Mesenchymal stem cell (in vitro differentiated cells and primary cell): ENCODE measurements at places on chromosomes 12 and 14.
A peak's percentile ranks its signal among the peaks of the same experiment; 100 is the strongest.

DNA sequence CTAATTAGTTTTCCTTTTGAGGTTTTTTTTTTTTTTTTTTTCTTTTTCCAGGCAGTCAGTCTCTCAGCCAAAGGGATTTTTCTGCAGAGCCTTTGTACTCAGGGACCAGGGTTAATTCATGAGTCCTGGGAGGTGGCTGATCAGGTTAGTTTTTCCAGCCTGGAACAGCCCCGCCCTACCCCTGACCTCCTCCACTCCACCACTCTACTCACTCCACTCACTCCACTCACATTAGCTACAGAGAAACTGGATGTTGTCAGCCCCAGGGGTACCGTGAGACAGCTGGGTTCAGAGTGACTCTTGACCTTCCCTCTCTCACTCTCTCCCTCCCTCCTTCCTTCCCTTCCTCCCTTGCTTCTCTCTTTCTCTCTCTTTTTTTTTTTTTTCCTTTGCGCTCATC, 161.0 kb downstream of the CRADD start:
- H3K4me3 ChIP-seq, result no peak overlapping the region
- H3K27ac ChIP-seq, result no peak overlapping the region
- no peak for DNase-seq
- no peaks in the 10 kb centered on the region for H3K36me3 ChIP-seq
- no peaks in the 10 kb centered on the region for H3K4me1 ChIP-seq
- H3K27me3 ChIP-seq, result no peaks in the 10 kb centered on the region

GRCh38 chr12:47841910-47842309, 22.2 kb upstream of the HDAC7 start:
- peaks cover 3% of the 10 kb centered on the region for H3K27me3 ChIP-seq
- H3K4me1 ChIP-seq, result peaks cover 16% of the 10 kb centered on the region
- no peak overlapping the region for H3K4me3 ChIP-seq
- peaks cover 13% of the 10 kb centered on the region for H3K36me3 ChIP-seq
- DNase-seq, result peak; percentile 67

GRCh38 chr12:46357438-46358324, 14.9 kb downstream of the SLC38A2 start:
- no peak overlapping the region for H3K4me3 ChIP-seq
- H3K27ac ChIP-seq, result peak overlapping the region; percentile 19
- peaks cover 48% of the 10 kb centered on the region for H3K36me3 ChIP-seq
- no peaks in the 10 kb centered on the region for H3K4me1 ChIP-seq
- no peaks in the 10 kb centered on the region for H3K27me3 ChIP-seq

GRCh38 chr14:95046711-95047681, 110.3 kb downstream of the DICER1 start:
- peak; percentile 3 for DNase-seq
- H3K27me3 ChIP-seq, result peaks cover 32% of the 10 kb centered on the region
- H3K4me3 ChIP-seq, result no peak overlapping the region
- H3K36me3 ChIP-seq, result no peaks in the 10 kb centered on the region
- H3K27ac ChIP-seq, result no peak overlapping the region

DNA sequence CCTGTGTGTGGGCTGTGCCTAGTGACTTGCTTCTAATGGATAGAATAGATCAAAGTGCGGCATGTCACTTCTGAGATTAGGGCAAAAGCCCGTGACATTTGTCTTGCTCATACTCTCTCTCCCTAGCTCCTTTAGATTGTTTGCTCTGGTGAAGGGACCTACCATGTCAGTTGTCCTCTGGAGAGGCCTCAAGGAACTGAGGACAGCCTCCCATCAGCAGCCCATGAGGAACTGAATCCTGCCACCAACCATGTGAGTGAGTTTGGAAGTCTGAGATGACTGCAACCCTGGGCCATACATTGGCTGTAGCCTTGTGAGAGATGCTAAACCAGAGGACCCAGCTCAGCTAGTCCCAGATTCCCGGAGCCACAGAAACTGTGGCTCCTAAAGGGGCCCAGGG, 101.6 kb upstream of the ESRRB start:
- H3K4me1 ChIP-seq, result no peaks in the 10 kb centered on the region
- DNase-seq, result no peak
- H3K27me3 ChIP-seq, result peaks cover 38% of the 10 kb centered on the region
- no peaks in the 10 kb centered on the region for H3K36me3 ChIP-seq
- no peak overlapping the region for H3K4me3 ChIP-seq

- no peaks in the 10 kb centered on the region for H3K4me1 ChIP-seq
- DNase-seq, result peak; percentile 23
- no peak overlapping the region for H3K27ac ChIP-seq
- no peaks in the 10 kb centered on the region for H3K27me3 ChIP-seq
- no peaks in the 10 kb centered on the region for H3K36me3 ChIP-seq
These were observed 53.8 kb upstream of the USP44 start for GRCh38 chr12:95605087-95605486.

GRCh38 chr12:130178282-130178681, 16.0 kb downstream of the FZD10 start:
- no peaks in the 10 kb centered on the region for H3K4me1 ChIP-seq
- DNase-seq, result no peak
- no peaks in the 10 kb centered on the region for H3K36me3 ChIP-seq

DNA sequence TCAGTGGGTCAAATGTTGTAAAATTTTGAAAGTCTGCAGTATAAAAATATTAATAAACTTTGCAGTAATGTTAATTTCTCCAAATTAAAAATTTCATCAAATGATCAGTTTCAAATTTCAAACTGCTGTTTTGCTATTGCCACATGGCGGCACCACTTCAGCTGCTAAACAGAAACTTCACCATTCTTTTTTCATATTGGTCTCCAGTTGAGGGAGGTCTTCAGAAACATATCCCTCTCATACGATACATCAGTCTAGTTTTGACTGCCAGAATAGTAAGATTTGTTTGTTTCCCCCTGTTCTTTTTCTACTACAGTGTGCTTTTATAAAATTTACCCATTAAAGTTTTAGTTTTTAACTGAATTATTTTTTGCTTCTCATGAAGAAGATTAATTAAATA, 4.2 kb upstream of the TRHDE start:
- DNase-seq, result no peak
- peaks cover 4% of the 10 kb centered on the region for H3K4me1 ChIP-seq
- no peaks in the 10 kb centered on the region for H3K36me3 ChIP-seq
- H3K4me3 ChIP-seq, result no peak overlapping the region

DNA sequence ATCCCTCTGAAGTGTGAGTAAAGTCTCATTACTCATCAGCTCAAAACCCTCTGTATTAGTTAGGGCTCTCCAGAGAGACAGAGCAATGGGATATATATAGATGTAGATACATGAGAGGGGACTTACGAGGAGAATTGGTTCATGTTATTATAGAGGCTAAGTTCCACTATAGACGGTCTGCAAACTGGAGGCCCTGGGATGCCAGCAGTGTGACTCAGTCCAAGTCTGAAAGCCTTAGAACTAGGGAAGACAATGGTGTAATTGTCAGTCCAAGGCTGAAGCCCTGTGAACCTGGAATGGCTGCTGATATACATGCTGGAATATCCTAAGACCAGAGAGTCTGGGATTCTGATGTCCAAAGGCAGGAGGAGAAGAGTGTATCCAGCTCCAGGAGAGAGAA, 57.3 kb upstream of the CEP83 start:
- H3K27ac ChIP-seq, result no peak overlapping the region
- no peak overlapping the region for H3K4me3 ChIP-seq
- DNase-seq, result peak; percentile 7

- peak; percentile 71 for DNase-seq
- peak within 1 kb of the TSS; percentile 84 for H3K27ac ChIP-seq
- H3K4me1 ChIP-seq, result peaks cover 10% of the 10 kb centered on the region
- no peaks in the 10 kb centered on the region for H3K27me3 ChIP-seq
- H3K4me3 ChIP-seq, result peak within 1 kb of the TSS; percentile 100
These were observed at the start of gene ATXN2 for GRCh38 chr12:111598637-111599452. TSS of gene ATXN2 (minus strand) at chr12:111599315. CDS start at chr12:111599034, 281 bp downstream.

- H3K36me3 ChIP-seq, result peaks cover 49% of the 10 kb centered on the region
- no peak overlapping the region for H3K27ac ChIP-seq
- H3K4me3 ChIP-seq, result no peak overlapping the region
- DNase-seq, result no peak
- H3K27me3 ChIP-seq, result no peaks in the 10 kb centered on the region
These were observed 82.9 kb downstream of the NCOR2 start for GRCh38 chr12:124484526-124484953.

- no peaks in the 10 kb centered on the region for H3K36me3 ChIP-seq
- no peak for DNase-seq
- H3K27me3 ChIP-seq, result no peaks in the 10 kb centered on the region
- no peak overlapping the region for H3K4me3 ChIP-seq
- H3K27ac ChIP-seq, result no peak overlapping the region
These were observed 10.3 kb downstream of the CTSG start for GRCh38 chr14:24565766-24566165.

GRCh38 chr12:8785499-8785898, 36.9 kb upstream of the A2ML1 start:
- no peak overlapping the region for H3K4me3 ChIP-seq
- H3K36me3 ChIP-seq, result peaks cover 7% of the 10 kb centered on the region
- DNase-seq, result no peak
- no peaks in the 10 kb centered on the region for H3K4me1 ChIP-seq
- no peaks in the 10 kb centered on the region for H3K27me3 ChIP-seq
- no peak overlapping the region for H3K27ac ChIP-seq

DNA sequence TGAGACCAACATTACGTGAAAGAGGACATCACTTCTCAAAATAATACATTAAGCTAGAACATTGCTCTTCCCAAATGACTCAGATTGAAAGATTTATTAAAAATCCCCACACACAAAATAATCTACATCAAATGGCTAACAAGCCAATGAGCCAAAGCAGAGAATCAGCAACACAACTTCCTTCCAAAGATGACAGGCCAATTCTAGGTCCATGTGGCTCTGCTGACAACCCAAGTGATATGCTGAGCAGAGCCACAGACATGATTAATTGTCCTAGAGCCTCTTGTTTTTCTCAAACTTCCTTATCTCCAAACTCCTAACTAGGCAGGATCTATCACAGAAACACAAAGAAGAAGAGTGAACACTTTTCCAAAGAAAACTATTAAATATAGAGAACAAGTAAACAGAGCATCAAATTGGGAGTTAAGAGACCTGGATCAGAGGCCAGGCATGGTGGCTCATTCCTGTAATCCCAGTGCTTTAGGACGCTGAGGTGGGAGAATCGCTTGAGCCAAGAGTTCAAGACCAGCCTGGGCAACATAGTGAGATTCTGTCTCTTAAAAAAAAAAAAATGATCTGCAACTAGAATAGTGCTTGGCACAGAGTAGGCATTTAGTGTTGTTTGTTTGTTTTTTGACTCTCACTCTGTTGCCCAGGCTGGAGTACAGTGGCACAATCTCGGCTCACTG, 38.5 kb downstream of the SENP1 start:
- no peak overlapping the region for H3K4me3 ChIP-seq
- no peaks in the 10 kb centered on the region for H3K27me3 ChIP-seq
- peaks cover 10% of the 10 kb centered on the region for H3K36me3 ChIP-seq
- no peaks in the 10 kb centered on the region for H3K4me1 ChIP-seq
- no peak overlapping the region for H3K27ac ChIP-seq

- DNase-seq, result peak; percentile 97
- peak overlapping the region; percentile 65 for H3K4me3 ChIP-seq
- peaks cover 9% of the 10 kb centered on the region for H3K4me1 ChIP-seq
- peak overlapping the region; percentile 100 for H3K27ac ChIP-seq
- no peaks in the 10 kb centered on the region for H3K27me3 ChIP-seq
These were observed 602 bp downstream of the APEX1 start for GRCh38 chr14:20455355-20456300.

GRCh38 chr14:28656704-28657255, 109.8 kb upstream of the FOXG1 start:
- no peaks in the 10 kb centered on the region for H3K36me3 ChIP-seq
- H3K4me3 ChIP-seq, result no peak overlapping the region
- no peaks in the 10 kb centered on the region for H3K27me3 ChIP-seq
- DNase-seq, result no peak
- H3K4me1 ChIP-seq, result peaks cover 4% of the 10 kb centered on the region

GRCh38 chr12:26274441-26275312, 79.3 kb downstream of the SSPN start:
- DNase-seq, result peak; percentile 100
- H3K4me1 ChIP-seq, result peaks cover 31% of the 10 kb centered on the region
- peak overlapping the region; percentile 99 for H3K27ac ChIP-seq
- no peak overlapping the region for H3K4me3 ChIP-seq

DNA sequence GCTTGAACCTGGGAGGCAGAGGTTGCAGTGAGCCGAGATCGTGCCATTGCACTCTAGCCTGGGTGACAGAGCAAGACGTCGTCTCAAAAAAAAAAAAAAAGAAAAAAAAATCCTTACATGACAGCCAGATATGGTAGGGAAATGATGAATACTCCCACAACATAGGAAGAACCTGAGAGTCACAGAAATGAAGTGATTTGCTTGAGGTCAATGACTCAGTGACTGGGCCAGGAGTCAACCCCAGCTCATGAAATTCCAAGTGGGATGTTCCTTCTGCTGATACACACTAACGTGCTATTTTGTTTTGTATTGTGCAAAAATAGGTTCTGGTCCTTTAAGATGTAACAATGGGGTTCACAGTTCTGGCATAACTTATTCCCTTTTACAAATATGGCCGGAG, 9.0 kb downstream of the RHOF start:
- H3K27me3 ChIP-seq, result no peaks in the 10 kb centered on the region
- peak; percentile 83 for DNase-seq
- peaks cover 3% of the 10 kb centered on the region for H3K36me3 ChIP-seq
- H3K4me3 ChIP-seq, result no peak overlapping the region

GRCh38 chr12:57766464-57767304, at the start of gene CYP27B1:
TSS of gene CYP27B1 (minus strand) at chr12:57767078. CDS start at chr12:57767041, 37 bp downstream.
- H3K4me1 ChIP-seq, result peaks cover 32% of the 10 kb centered on the region
- H3K27me3 ChIP-seq, result peaks cover 56% of the 10 kb centered on the region
- H3K4me3 ChIP-seq, result peak within 1 kb of the TSS; percentile 73
- no peak for DNase-seq
- H3K27ac ChIP-seq, result no peak within 1 kb of the TSS

- DNase-seq, result no peak
- H3K36me3 ChIP-seq, result no peaks in the 10 kb centered on the region
- no peak overlapping the region for H3K4me3 ChIP-seq
These were observed 30.4 kb downstream of the RTL1 start for GRCh38 chr14:100873096-100873482.

GRCh38 chr12:63150713-63151622, at the start of gene AVPR1A:
TSS of gene AVPR1A (minus strand) at chr12:63151201. CDS start at chr12:63150836, 365 bp downstream.
- no peaks in the 10 kb centered on the region for H3K36me3 ChIP-seq

- H3K4me3 ChIP-seq, result no peak overlapping the region
- H3K36me3 ChIP-seq, result no peaks in the 10 kb centered on the region
- H3K4me1 ChIP-seq, result peaks cover 3% of the 10 kb centered on the region
- H3K27me3 ChIP-seq, result no peaks in the 10 kb centered on the region
These were observed 105.0 kb downstream of the DAD1 start for GRCh38 chr14:22483863-22484593.
